ENCODE measurements at places on chromosomes 5 and 9.

DNA sequence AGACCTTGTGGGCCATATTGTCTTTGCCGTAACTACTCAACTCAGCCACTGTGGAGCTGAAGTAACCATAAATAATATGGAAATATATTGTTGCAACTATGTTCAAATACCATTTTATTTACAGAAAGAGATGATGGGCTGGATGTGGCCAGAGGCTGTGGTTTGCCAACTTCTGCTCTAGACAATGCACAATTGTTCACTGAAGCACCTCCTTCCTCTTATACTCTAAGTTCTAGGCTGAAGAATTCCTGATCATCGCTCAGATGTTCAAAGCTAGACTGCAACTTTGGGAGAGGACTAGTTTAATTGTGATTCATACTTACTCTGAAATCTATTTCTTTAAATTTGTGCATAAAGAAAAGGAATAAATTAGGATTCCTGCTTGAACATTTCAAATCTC lies 245.0 kb downstream of the TAF11L14 start:
- DNase-seq: no peak

GRCh38 chr5:31551878-31552277 lies 19.8 kb downstream of the C5orf22 start:
- DNase-seq: no peak

GRCh38 chr9:93188426-93189368 lies 4.8 kb downstream of the WNK2 start:
- no peak for DNase-seq

DNA sequence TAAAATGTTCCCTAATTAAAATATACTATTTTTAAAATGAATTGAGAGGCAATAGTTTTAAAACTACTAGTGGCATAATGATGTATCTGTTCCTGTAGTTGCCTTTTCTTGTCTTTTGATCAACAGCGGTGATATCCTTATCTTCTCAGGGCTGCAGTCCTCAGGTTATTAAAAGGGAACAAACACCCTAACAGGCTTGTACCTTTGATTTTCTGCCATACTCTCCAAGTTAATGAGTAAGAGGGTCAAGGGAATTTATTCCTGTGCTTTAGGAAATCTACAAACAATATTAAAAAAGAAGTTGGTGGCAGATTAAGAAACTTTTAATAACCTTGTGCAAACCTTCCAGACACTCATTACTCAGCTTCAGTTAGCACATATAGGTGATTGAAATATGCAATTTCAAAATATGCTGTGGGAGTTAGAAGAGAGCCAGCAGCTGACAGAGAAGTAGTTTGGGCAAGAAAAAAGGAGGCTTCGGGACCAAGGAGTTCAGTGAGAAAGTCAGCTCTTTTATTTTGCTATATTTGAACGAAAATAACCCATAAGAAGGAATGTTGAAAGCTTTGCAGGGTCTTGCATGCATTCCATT lies 81.0 kb upstream of the TLE4 start:
- no peak for DNase-seq

- no peak for DNase-seq
These were observed 26.5 kb downstream of the DOCK2 start for GRCh38 chr5:169663537-169663936.

- no peak for DNase-seq
These were observed 264.8 kb upstream of the PTGER4 start for GRCh38 chr5:40414922-40415321.

GRCh38 chr5:68818057-68818695 lies 275.6 kb upstream of the SLC30A5 start:
- no peak for DNase-seq

GRCh38 chr9:135827866-135828580 lies 79.3 kb downstream of the CAMSAP1 start:
- DNase-seq: no peak

DNA sequence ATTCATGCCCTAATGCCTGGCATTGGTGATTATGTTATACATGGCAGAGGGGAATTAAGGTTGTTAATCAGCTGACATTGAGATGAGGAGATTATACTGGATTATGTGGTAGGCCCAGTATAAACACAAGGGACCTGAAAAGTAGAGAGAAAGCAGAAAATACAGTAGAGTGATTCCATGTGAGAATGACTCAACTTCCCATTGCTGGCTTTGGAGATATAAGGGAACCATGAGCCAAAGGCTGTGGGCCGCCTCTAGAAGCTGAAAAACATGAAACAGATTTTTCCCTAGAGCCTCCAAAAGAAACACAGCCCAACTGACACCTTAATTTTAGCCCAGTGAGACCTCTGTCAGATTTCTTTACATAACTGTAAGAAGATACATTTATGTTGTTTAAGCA lies 65.0 kb upstream of the CTXN3 start:
- DNase-seq: no peak

DNA sequence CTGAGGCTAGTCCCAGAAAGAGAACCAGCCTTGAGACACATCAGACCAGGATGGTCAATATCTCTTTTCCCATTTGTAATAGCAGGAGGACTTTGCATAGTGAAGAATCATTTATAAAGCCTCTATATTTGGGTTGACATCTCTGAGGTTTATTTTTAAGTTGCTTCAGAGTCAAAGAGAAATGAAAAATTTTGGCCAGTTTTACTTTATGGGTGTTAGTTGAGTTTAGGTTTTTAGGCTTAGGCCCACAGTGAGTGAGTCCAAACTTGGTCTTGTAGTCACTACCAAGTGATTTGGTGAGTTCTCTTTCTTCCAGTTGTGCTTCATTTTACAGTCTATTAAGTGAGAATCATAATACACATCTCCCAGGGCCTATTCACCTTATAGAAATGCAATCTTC lies 5.3 kb upstream of the MEF2C start:
- no peak for DNase-seq

DNA sequence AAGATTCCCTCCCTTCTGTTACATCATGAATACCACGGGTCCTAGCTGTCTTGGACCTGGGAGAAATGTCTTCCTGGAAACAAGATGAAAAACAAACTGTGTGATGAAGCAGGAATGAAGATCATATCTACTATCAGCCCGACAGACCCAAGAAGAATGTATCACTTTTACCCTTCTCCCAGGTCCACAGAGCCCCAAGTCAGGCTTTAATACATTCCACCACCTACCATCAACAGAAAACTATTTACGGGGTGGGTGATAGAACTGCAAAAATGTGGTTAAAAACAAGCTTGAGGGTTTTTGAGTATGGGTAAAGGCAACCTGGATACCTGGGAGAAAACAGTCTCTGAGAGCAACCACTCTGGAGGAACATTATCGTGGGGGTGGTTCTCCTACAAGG lies 327.0 kb downstream of the TRIM32 start:
- no peak for DNase-seq

GRCh38 chr5:111682121-111682520 lies 74.9 kb downstream of the NREP start:
- DNase-seq: no peak

- no peak for DNase-seq
These were observed 36.6 kb downstream of the NREP start for GRCh38 chr5:111720333-111720890.

DNA sequence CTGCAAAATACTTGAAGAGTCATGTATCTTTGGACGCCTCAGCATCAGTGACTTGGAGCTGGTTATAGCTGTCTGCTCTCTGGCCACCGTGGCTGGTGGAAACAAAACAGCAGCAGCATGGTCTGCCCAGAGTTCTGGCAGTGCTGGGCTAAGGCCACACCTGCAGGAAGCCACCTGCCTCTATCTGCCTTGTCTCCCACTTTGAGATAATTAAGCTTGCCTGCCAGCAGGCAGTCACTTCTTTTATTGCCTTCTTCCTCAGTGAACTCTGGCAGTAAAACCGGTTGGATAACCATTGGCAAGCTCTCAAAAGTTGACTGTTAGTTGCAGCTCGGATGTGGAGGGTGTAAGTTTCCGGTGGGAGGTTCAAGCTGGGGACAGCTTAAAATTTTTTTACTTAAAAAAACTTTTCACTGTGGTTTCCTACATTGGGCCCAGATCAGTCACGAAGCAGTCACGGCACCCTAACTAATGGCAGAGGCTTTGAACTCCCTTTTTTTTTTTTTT lies 4.9 kb downstream of the SMIM3 start:
- no peak for DNase-seq

DNA sequence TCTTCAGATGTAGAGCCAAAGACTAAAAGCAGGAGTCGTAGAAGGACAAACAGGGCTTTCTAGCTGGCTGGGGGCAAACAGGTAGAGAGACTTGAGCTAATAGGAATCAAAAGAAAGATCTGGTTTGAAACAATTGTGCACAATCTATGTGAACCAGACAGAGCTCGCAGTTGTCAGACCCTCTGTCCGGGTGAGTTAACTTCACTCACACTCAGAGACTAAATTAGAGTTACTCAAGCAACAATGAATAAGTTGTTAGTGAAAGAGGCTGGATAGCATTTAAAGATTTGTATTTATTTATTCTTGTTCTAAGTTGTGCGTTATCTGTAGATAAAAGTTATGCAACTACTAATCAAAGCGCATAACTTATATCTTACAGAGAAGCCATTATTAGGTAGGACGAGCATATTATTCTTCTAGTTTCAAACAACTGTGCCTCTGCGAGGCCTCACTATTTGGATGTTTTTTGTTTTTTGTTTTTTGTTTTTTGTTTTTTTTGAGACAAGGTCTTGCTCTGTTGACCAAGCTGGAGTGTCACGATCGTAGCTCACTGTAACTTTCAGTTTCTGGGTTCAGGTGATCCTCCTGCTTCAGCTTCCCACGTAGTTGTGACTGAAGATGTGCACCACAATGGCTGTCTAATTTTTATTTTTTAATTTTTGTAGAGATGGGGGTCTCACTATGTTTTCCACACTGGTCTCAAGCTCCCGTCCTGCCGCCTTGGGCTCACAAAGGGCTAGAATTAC lies 13.2 kb upstream of the LNPEP start:
- DNase-seq: no peak

DNA sequence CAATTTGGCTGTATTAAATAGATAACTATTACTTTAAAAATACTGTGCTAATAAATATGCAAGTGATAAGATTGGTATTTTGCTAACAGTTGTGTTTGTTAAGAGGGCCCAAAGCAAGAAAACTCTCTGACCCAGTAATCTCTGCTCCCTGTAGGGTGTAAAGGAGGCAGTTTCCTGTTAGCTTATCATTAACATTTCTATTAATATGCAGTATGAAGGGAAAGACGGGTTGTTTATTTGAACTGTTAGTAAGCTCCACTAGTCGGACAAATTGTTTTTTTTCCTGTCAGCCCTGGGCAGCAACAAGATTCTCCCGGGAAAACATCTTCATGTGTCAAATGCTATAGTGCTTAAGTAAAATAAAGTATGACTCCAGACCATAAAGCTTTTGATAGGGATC lies 35.6 kb downstream of the ERP44 start:
- no peak for DNase-seq

GRCh38 chr9:3698076-3698475 lies 172.3 kb upstream of the RFX3 start:
- no peak for DNase-seq

- no peak for DNase-seq
These were observed 62.0 kb downstream of the MTX3 start for GRCh38 chr5:79929095-79929494.

GRCh38 chr5:134459010-134459403 lies 47.3 kb upstream of the CDKN2AIPNL start:
- DNase-seq: no peak

DNA sequence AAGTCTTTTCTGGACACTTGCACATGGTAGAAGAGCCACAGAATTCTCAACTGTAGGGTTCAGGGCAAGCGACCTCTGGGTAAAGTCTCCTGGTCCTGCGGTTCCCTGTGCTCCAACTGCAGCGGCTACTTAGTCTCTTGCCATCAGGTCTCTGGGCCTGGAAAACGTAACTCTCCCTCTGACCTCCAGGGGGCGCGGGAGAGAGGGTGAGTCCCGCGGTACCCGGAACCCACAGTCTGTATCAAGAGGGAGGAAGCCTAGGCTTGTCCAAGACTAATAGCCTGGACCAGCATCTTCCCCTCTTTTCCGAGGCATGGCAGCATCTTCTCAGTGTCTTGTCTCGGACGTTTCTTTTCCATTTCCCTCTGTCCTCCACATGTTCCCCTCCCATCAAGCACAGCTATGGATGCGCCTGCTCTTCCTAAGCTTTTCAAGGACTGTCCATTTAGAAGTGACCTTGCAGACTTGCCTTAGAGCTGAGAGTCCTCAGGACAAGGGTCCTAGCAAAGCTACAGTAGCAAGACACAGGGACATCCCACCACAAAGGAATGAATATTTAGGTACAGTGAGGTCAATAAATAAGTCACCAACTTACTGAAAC lies 59.3 kb downstream of the FSTL4 start:
- DNase-seq: peak; percentile 80

- DNase-seq: no peak
These were observed 1011.5 kb upstream of the NUDT12 start for GRCh38 chr5:104573949-104574709.

GRCh38 chr9:35452481-35452880 lies 37.4 kb upstream of the RUSC2 start:
- DNase-seq: no peak

DNA sequence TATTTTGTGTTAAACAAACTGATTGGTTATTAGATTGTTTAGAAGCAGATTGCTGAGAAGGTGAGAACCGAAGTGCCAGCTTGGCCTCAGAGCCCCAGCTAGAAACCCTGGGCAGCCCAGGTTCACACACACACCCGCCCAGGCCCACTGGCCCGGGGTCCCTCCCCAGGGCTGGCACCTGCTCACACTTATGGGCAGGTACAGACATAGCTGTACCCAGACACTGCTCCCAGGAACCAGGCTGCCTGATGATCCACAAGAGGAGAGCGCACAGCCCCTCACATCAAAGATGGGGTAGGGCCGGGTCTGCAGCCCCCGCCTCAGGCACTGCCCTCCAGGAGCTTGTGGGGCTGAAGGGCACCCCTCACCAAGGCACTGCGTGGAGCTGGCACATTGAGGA lies 33.2 kb downstream of the HK3 start:
- no peak for DNase-seq

- no peak for DNase-seq
These were observed 25.5 kb downstream of the CDH6 start for GRCh38 chr5:31218978-31219377.

- no peak for DNase-seq
These were observed 6.3 kb upstream of the ERAP1 start for GRCh38 chr5:96814041-96814440.

- DNase-seq: no peak
These were observed 33.9 kb upstream of the FOXB2 start for GRCh38 chr9:76985581-76985980.

DNA sequence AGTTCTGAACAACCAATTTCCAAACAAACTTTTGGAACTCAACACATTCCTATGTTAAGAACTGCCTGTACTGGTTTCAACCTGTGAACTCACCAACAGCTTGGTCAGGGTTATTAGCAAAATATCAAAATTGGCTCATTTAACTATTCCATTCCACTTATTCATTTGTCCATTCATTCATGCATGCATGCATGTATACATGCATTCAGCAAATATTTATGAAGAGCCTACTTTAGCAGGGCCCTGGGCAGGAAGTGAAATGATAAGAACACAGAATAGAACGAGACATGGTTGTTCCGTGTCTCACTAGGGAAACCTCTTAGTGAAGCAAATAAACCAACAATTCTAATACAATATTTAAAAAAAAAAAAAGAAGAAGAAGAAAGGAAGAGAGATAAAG lies 107.4 kb downstream of the GLIS3 start:
- DNase-seq: no peak

- DNase-seq: no peak
These were observed 108.4 kb upstream of the PRSS3 start for GRCh38 chr9:33686942-33687341.

GRCh38 chr5:136729901-136730355 lies 364.6 kb upstream of the TRPC7 start:
- no peak for DNase-seq

- DNase-seq: no peak
These were observed 1499.0 kb downstream of the EFNA5 start for GRCh38 chr5:106171708-106172107.

- DNase-seq: no peak
These were observed 38.5 kb downstream of the SLC22A5 start for GRCh38 chr5:132407970-132408369.

GRCh38 chr9:109771796-109772531 lies 8.0 kb upstream of the PALM2AKAP2 start:
- no peak for DNase-seq
